NCI-H1105 treated with DMSO at 0.1 percent for 48 hours (cell line): ENCODE measurements at places on chromosomes 12 and 14.

GRCh38 chr12:55983232-55983842 is 9.5 kb downstream of the RAB5B start:
- no peak for DNase-seq

- DNase-seq: no peak
These were observed 179.4 kb upstream of the ARHGAP5 start for GRCh38 chr14:31897581-31898186.

DNA sequence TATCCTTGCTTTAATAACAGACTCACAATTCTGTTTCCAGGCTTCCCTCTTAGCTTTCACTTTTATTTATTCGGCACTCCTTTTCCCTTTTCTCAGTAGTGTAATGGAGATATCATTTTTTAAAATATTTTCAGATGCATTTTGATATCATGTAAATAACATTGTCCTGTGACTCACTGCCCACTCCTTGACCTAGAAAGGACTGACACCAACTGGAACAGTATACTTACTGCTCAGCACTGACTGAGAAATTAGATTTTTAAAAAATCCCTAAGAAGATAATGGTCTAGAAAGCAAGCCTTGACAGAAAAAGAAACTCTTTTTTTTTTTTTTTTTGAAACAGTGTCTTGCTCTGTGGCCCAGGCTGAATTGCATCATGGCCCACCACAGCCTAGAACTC is 118.0 kb upstream of the FSCB start:
- DNase-seq: no peak

DNA sequence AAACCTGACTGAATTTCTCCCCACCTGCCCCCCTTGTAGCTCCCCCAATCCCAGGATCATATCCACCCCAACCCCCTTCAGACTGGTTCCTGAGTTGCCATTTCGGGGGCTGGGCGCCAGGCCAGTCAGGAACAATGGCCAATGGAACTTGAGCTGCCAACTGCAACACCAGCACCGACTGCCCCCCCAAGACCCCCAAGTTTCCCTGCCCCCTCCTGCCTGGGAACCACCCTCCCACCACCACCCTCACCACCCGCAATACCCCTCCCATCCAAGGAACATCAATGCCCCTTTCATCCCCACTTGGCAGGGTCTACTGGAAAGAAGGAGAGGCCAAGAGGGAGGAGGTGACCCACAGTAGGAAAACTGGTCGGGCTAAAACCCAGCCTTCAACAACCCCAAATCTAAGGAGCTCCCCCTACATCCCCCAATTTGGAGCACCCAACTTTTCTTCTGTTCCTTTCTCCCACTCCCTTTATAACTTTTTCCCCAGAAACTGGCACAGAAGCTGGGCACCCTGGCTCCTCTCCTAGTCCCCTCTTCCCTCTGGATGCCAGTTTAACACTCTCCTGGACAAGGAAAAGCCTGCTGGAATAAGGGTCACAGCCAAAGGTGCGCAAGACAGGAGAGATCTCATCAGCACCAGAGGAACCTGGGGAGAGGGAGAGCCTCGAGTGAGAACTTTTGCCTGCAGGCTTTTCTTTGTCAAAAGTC is 1.6 kb upstream of the NDRG2 start:
- no peak for DNase-seq

GRCh38 chr12:69500631-69501030 is 30.4 kb downstream of the FRS2 start:
- no peak for DNase-seq

DNA sequence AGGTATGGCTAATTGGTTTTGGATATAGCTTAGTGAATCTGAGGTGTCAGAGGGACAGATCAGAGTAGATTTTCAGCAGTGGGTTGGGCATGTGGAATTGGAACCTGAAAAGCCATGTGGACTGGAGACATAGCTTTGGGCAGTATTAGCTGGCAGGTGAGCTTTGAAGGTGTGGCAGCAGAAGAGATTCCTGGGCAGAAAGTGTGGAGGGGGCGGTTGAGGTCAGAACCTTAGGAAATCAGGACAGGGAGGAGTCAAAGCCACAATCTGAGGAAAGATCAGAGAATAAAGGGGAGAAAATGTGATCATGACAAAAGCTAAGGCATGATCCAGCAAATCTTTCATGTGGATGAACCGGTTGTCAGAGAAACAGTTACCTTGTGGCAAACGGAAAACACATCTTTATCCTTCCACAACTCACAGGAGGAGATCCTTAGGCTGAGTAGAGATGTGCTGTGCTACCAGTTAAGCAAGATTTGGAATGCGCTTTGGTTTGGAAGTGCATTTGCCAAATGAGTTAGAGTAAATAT is 56.4 kb downstream of the PTGER2 start:
- DNase-seq: no peak
